ENCODE measurements at places on chromosomes 7 and 10.

DNA sequence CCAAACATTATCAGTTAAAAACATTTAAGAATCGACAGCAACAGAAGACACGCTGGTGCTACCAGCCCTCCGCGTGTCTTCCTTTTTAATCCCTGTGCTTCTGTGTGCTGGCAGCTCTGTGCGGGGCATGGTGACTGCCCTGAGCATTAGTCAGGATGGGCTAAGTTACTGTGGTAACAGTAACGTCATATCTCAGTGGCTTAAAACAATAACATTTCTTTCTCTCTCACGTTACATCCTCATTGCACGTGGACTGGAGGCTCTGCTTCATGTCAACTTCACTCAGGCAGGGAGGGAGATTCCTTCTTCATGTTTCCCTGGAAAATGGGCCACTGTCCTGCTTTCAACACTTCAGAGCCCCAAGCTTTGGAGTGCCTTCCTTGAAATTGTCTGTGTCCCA lies 378.5 kb downstream of the CCSER2 start:
- no peak for DNase-seq

- DNase-seq: no peak
Observed at GRCh38 chr7:45084336-45084735, 4.4 kb downstream of the NACAD start.

DNA sequence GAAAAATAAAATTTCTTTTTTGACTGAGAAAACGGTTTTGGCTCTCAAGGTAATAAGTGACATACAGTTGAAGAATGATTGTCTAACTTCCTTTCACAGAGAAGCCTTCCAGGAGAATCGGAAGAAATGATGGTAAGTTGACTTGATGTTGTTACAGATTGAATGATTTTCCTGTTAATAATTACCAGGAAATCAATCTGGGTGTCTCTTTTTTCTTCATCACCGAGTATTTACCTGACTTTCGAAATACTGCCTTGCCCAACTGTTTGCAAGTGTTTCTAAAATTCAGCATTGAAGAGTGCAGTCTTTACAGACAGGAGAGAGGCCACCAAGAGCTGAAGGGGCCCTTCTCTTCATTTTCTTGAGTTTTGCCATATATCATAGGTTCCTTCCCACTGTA lies 4.0 kb downstream of the ITIH2 start:
- DNase-seq: no peak

DNA sequence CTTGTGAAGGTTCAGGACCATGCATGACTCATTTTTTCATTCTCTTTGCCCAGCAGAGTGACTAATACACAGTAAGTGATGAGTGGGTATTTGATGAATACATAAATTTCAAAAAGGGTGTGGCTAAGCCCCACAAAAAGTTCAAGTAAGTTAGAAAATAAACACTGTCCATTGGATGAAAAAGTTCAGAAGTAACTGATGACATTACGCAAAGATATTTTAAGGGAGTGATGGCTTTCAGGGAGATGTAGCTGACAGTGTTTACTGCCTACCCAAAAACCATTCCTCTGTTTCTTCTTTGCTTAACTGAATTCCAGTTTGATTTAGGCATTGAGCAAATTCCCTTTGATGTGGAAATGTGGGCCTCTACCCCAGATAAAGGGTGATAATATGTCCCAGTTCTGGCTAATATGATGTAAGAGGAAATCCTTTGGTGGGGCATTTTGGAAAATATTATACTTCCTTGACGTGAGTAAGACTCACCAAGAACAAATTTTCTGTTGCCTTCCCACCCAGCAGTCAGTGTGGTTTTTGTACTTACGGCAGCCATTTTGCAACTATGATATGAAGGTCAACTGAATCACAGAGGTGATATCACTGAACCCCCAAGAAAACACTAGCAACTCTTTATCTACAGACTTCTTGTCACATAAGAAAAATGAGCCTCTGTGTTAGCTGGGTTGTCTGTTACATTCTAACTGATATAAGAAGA lies 29.0 kb upstream of the EBLN1 start:
- DNase-seq: no peak

DNA sequence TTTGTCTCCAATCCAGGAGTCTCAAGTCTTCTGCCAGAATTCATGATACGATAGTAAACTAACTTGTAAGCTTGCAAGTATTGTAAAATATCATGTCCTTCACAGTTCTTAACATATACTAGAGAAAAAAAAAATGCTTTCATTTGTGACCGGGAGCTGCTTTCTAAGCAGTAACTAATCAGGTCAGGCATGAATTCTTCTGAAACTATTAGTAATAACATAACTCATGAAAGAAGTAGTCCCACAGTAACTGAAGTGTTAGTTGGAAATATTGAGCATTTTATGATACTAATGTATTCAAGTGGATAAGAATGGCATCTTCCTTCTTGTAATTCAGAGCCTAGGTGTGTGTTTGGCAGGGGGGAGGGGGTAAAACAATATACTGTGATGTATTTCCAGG lies 665.6 kb downstream of the DNAJB9 start:
- DNase-seq: no peak

GRCh38 chr7:154686305-154686704 lies 316.6 kb downstream of the PAXIP1 start:
- no peak for DNase-seq

DNA sequence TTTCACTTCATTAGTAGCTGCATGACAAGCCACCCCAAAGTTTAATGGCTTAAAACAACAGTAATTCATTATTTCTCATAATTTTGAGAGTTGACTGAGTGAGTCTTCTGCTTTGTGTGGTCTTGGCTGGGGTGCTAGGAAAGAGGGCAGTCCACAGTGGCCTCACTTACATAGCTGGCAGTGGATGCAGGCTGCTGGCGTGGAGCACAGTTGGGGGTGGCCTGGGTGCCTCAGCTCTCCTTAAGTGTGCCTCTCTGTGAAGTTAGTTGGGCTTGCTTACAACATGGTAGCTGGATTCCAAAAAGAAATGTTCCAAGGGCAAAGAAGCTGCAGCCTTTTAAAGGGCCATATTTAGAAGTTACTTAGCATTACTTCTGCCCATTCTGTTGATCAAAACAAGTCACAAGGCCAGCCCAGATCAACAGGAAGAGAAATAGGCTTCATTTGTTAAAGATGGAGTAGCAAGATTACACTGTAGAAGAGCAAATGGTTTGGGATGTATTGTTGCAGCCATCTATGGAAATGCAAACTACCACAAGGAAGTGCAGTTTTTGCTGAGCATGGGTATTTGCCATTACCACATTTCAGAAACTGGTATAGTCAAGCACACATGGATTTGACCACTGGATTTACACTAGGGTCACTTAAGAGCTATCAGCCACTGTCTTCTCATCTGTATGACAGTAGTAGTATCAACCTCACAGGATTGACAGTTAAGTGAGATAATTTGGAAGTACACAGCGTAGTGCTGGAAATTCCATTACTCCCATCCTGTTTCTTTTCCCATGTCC lies 33.6 kb downstream of the ZEB1 start:
- DNase-seq: no peak

All from T47D (cell line).